ENCODE measurements at places on chromosomes 1 and 21.
A peak's percentile ranks its signal among the peaks of the same experiment; 100 is the strongest.

DNA sequence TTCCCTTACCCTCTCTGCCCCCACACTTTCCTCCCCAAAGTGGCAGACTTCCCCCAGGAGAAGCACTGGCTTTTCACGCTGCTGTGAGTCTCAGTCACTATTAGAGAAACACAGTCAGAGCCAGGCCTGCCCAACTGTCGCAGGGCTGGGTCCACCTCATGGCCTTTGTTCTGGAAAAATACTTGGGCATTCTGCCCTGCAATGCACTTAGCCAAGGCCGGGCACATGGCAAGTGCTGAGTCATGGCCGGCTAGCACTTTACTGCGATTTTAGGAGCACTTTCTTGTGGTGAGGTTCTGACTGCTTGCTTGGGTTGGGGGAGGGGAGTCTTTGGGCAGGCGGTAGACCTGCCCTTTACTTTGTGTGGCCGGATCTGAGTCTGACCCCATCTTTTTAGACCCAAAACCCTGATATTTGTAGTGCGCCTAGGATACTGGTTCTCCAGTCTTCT, 7.7 kb downstream of the EPHX1 start:
- no peak for DNase-seq

- DNase-seq = no peak
Measured at GRCh38 chr1:65210325-65210724, 62.3 kb downstream of the AK4 start.

- no peak for DNase-seq
Measured at GRCh38 chr21:14526199-14526598, 19.9 kb downstream of the SAMSN1 start.

GRCh38 chr1:41526956-41527561, 42.6 kb upstream of the EDN2 start:
- DNase-seq = no peak

GRCh38 chr21:31716106-31716505, 15.8 kb downstream of the SCAF4 start:
- no peak for DNase-seq

DNA sequence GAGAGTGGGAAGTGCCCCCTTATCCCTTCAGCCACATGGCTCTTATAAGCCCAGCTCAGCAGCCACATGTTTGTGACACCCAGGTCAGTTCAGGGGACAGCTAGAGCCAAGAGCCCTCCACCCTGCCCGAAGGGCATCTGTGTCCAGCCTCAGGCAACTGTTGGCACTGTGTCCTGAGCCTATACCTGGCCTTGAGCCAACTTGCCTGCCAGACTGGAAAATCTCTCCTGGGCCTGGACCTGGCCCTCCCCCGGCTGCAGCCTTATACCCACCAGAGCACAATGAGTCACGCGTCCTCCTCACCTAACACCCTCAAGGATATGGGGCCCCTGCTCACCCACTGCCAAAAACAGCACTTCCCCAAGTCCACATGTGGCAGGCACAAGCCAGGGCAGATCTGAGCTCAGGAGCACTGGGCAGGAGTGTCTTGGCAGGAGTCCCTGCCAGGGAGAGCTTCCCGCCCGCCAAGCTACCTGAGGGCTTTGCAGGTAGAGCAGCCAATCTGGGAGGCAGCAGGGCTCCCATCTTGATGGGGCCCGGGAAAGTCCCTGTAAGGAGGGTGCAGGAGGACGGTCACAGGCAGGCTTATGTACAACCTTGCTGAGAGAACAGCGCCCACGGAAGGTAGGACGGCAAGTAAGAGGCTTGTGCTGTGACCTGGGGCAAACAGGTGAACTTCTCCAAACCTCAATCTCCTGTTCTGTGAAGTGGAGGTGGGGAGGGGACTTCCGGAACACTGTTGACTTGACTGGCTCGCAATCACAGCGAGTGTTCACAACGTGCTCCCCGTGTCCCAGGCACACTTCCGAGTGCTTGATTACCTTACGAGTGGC, 19.8 kb upstream of the HSPG2 start:
- peak; percentile 21 for DNase-seq

DNA sequence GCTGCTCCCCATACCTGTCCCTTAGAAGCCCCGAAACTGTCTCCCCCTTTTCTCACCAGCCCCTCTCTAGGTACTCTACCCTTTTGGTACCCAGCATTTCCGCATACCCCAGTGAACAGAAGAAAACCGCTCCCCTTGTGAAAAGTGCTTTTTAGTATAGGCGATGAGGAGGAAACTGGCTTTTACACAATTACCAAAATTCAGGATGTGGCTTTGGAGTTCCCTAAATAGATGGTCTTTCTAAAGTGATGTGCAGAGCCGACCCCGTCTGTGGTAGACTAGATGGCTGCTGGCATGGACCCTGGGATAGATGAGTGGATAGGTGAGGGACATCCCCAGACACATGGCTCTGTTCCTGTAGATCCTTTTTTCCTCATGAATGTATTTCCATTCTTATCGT, 2.6 kb upstream of the PER3 start:
- no peak for DNase-seq

DNA sequence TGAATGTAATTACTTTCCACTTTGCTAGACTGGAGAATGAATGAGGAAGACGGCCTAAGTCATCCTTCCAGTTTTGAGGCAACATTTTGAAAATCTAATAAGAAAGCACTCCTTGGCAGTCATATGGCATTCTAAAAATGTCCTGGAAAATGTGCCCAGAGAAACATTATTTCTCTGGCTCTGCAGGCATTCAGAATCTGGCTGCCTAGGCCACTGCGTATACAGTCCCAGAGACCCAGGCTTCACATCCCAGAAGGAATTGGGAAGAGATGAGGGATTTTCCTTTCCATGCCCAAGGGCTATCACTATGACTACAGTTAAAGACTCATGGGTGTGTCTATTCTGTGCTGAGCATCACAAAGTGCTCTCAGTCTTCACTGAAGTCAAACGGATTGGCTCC, 92.9 kb downstream of the BEND5 start:
- DNase-seq = no peak

DNA sequence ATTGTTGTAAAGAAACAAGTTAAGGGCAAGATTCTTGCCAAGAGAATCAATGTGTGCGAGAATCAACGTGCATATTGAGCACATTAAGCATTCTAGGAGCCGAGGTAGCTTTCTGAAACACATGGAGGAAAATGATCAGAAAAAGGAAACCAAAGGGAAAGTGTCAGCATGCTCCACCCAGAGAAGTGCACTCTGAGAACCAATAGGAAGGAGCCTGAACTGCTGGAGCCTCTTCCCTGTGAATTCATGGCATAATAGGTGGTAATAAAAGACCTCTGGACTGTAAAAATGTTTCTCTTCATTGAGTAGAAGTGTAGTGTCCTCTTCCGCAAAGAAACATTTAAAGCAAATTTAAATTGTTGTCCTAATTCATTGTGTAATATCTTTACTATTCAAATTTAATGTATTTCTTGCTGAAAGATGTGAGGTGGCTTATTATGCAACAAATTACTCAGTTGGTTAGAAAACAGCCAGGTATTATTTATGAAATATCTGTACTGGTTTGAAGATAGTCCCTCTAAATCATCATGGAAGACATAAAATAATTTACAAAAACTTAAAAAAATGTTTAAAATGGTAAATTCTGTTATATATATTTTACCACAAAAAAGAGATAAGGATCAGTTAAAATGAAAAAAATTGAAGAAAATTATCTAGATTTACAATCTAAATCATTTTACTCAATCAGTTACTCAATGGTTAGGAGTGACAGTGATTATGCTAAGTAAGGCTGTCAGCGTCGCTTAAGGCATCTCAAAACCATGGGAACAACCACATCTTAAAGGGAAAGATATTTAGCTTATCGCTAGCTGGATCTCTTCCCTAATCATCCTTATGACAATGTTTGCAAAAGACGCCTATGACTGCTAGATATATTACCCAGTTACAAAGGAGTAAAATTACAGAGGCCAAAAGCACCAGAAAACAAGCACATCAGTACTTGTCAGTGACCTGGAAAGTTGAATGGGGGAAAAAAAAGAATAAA, 31.3 kb downstream of the NVL start:
- no peak for DNase-seq

DNA sequence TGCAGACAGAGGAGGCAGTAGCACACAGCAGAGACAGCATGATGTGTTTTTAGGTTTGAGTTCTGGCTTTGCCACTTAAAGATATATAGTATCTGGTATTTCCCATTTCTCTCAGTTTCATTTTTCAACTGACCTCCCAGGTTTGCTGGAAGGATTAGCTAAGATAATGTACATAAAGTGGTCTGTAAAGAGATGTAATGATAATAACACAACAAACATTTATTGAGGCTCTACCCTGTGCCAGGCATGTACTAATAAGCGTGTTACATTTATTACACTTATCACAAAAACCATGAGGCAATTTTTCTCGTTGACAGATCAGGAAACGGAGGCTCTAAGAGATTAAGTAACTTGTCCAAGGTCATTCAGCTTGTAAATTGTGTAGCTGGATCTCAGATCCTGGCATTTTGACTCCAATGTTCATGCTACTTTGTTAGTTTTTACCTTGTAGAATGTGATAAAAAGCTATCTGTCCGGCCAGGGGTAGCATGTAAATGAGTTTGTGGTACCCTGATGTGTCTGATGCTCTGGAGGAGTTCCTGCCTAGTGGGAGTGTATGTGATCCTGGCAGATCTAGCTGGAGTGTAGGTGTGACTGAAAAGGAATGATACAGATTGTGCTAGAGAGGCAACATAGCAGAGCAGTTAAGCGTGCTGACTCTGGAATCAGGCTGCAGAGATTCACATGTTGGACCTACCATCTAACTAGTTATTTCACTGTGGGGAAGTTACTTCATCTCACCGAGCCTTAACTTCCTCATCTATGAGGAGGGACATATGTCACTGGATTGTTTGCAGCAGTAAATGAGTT, 146.6 kb downstream of the VPS13D start:
- DNase-seq = no peak

GRCh38 chr1:216047811-216048572, 375.3 kb downstream of the USH2A start:
- no peak for DNase-seq

GRCh38 chr1:10768552-10768951, 27.9 kb downstream of the CASZ1 start:
- DNase-seq = no peak

- no peak for DNase-seq
Measured at GRCh38 chr1:16266411-16267118, 29.6 kb upstream of the CPLANE2 start.

Measured in stimulated activated CD8-positive, alpha-beta memory T cell treated with anti-CD3 and anti-CD28 coated beads, Interleukin-4, amount 100 ng/mL, for 4 hours (primary cell).